ENCODE measurements at places on chromosomes 6 and 20.

DNA sequence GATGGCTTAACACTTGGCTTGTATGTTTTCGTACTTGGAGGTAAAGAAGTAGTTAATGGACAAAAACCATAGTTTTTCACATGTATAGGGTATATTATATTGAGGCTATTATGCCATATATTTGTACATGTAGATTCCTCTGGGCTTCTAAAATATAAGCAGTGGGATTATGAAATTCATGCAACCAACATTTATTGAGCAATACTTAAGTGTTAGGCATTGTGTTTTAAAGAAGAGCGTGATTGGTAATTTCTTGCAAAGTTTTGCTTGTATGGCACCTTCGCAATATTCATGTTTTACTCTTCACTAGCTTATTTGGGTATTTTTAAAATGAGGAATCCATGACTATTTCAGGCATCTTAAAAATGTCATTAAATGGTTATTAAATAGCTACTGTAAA lies 2.5 kb downstream of the TULP4 start:
- DNase-seq, result no peak

- DNase-seq, result no peak
Measured at GRCh38 chr6:18931086-18931485, 543.9 kb downstream of the RNF144B start.

GRCh38 chr20:17807651-17808050 lies 107.9 kb downstream of the BANF2 start:
- no peak for DNase-seq

GRCh38 chr6:142561511-142562265 lies 259.9 kb downstream of the ADGRG6 start:
- no peak for DNase-seq

GRCh38 chr20:58069207-58069606 lies 159.2 kb downstream of the ANKRD60 start:
- DNase-seq, result no peak

DNA sequence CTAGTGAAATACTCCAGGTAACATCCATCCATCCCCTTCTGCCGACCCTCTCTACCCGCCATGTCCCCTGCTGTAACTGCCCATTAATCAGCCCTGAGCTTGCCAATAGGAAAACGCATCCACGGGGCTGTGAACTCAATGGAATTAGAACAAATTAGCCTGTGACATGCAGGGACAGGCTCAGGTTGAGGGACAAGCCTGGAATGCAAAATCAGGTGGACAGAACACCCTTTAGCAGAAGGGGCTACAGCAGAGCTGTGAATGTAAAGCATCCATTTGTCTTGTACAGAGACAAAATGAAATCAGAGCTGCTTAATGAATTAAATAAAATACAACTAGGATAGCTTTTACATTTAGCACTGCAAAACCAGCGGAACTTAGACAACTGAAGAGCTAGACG lies 187.3 kb upstream of the SASH1 start:
- no peak for DNase-seq

DNA sequence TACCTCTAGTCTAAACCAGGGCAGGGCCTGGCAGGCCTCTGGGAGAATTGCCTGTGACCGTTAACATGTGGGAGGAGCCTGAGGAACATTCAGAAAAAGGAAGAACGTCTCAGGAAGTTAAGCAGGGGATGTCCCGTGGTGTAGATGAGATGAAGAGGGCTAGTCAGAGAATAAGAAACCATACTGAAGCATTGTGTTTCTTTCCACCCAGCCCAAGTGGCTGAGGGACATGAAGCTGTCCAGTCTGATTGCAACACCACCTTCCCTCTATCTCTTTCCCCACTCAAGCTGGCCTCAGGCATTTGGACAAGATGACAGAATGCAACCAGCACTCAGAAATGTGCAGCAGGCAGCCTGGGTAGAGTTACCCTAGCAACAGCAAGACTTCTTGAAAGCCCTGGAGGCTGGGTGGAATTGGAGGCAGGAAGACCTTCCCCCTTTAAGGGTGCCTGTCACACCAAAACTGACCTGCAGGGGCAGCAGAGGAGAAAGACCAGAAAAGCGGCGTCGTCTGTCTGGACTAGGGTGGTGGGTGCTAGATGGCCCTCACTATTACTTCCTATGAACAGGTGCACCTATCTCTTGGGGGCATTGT lies 186.1 kb downstream of the UNC5CL start:
- no peak for DNase-seq

GRCh38 chr6:72955666-72956065 lies 269.6 kb downstream of the KHDC1L start:
- no peak for DNase-seq

DNA sequence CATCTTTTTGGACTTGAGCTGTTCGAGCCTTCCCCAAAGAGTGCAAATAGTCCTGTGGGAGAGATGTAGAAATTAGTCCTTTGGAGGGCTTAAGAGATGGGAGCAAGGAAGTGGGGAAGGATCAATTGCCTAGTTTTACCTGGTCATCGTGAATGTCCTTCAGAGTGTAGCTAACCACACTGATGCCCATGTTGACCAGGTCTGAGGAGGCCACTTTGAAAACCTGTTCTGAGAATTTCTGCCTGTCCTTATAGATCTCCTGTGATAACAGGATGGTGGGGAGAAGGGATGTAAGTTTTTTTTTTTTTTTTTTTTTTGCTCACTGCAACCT lies 2.0 kb downstream of the FLOT1 start:
- no peak for DNase-seq

- no peak for DNase-seq
Measured at GRCh38 chr6:19860235-19860877, 23.2 kb downstream of the ID4 start.

All from non-pigmented ciliary epithelial cell (primary cell).